ENCODE measurements at places on chromosomes 12 and 14.
A peak's percentile ranks its signal among the peaks of the same experiment; 100 is the strongest.

- DNase-seq: no peak
Measured at GRCh38 chr12:123038486-123038885, 58.0 kb downstream of the ARL6IP4 start.

GRCh38 chr14:75960231-75960630 lies 21.6 kb downstream of the TGFB3 start:
- DNase-seq: no peak

- DNase-seq: no peak
Measured at GRCh38 chr14:100554082-100554677, 33.0 kb downstream of the BEGAIN start.

- no peak for DNase-seq
Measured at GRCh38 chr12:98799146-98799810, 154.2 kb downstream of the APAF1 start.

DNA sequence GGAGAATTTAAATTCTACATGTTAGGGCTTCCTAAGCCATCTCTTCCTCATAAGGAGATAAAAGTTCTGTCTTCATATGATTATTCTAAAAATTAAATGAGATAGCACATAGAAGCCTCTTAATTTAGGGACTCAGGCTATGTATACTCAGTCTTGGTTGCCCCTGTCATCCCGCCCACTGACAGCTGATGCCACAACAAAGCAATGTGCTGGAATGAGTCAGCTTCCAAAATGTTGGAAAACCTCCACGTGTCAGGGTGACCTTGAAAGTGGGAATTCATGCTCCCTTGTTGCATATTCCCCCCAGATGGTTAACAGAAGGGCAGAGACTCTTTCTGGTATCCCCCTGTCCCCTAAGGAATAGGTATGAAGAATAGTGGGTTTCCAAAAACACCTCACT lies 238.0 kb upstream of the DDHD1 start:
- no peak for DNase-seq

- DNase-seq: peak; percentile 12
Measured at GRCh38 chr12:128259556-128260070, 7.4 kb upstream of the TMEM132C start.

DNA sequence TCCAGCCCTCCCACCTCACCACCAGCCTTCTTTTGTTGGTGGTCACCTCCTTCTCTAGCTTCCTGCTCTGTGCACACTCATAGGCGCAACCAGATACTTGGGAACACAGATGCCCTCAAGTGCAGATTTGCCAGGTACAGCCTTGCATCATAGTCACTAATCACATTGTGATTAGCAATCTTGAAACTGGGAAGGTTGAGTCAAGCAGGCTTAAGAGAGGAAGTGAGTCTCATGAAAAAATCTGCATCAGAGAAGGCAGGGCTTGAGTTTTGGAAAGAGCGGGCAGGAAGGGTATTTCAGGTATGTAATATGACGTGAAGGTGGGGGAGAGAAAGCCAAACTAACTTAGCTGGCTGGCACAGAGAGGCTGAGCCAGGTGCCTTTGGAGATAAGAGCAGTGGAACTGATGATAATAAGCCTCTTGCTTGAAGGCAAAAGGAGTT lies 2.7 kb upstream of the RABGGTA start:
- DNase-seq: no peak

DNA sequence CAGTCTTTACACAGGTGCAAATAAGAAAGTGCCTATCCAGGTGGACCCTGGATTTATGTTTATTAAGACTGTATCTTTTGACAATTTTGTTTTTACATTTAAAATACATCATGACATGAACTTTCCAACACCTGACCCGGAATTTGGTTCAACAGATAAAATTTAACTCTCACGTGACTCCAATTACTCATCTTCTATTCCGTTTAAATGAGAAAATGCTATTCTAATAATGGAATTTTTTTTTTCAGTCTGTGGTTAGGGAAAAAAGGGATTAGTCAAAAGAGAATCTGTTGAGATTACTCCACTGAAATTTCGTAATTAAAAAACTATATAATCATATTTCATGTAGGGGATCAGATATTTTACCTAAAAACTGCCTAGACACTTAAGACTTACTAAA lies 11.1 kb downstream of the VPS37B start:
- no peak for DNase-seq

GRCh38 chr12:18629916-18630315 lies 107.9 kb downstream of the PLCZ1 start:
- no peak for DNase-seq

- DNase-seq: no peak
Measured at GRCh38 chr12:104864668-104865067, 93.4 kb downstream of the SLC41A2 start.

DNA sequence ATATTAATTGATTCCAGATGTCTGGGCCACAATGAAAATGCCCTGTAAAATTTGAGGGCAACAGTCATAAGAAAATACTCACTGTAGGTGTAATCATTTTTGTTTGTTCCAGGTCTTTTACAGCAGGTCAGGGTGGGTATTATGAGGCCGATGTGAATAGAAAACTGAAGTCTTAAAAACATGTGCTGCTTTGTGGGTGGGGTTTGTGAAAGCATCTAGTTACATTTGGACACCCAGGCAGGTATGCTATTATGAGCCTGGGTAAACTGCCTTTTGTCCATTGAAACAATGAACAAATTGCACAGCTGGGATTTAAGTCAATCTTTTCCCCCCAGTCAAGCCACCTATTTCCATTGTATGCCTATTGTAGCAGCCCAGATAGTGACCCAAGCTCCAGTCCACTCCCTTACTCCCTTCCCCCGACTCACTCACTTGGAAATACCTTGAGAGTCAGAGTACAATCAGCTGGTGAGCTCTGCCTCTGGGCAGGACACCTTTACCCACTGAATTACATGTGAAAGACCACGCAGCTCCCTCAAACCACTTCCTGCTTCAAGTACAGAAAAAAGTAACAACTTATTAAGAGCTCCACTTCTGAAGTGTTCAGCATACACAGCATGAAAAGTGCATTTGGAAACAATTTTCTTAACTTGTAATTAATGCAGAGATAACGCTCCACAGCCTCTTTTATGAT lies 1.8 kb downstream of the IGF1 start:
- no peak for DNase-seq

DNA sequence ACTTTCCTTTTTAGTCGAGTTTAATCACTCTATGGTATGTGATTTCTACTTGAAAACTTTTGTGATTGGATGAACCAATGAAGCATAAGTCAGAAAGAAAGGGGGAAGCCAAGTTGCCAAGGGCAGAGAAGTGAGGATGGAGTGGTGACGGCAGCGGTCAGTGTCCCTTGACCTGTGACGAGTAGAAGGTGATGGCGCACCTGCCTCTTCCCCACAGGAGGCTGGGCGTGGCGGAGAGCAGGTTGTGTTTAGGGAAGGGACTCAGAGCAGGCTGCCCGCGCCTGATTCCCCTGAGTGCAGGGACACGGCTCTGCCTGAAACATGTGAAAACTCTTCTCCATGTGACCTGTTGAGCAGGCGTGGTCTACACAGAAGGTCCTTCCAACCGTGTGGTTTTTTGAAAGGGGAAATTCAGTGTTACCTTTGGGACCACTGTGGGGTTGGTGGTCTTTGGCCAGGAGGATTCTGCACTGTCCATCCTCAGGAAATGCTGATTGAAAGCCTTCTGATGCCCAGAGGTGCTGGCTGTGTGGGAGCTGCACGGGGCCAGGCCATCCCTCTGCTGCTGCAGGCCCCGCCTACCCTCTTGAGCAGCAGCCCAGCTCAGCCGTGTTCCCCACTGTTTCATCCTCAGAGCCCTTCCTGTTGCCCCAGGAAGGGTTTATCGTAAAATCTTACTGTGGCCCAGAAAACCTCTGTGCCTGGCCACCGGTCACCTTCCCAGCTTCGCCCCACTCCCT lies 23.5 kb upstream of the AMN start:
- no peak for DNase-seq

DNA sequence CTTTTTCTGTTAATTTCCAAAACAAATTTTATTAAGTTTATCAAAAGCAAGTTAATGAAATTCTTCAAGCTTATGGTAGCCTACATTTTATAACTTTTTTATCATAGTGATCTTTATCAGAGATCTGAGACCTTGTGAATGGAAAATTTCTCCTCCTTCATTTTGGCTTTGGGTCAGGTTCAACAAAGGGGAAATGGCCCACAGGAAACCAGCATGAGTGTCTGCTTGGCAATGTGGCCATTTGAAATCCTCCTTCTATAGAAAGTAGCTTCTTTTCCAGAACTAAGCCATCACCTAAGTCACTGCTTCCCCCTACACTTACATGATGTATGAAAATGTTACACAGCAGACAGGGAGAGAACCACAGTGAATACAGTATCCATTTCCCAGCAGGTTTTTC lies 1.6 kb downstream of the RHOJ start:
- no peak for DNase-seq

- DNase-seq: no peak
Measured at GRCh38 chr12:11580125-11580751, 69.2 kb upstream of the ETV6 start.

Measured in substantia nigra (tissue), 51 donors.